Mesothelial cell of epicardium (in vitro differentiated cells): ENCODE measurements at places on chromosomes 7 and 10.

- peaks cover 13% of the 10 kb centered on the region for H3K4me1 ChIP-seq
- peaks cover 2% of the 10 kb centered on the region for H3K36me3 ChIP-seq
- H3K27me3 ChIP-seq, result no peaks in the 10 kb centered on the region
- H3K27ac ChIP-seq, result no peak overlapping the region
- DNase-seq, result no peak
- no peak overlapping the region for H3K4me3 ChIP-seq
These were observed 608.8 kb downstream of the PARD3 start for GRCh38 chr10:34206078-34206934.

- peak overlapping the region; percentile 52 for H3K4me3 ChIP-seq
- no peaks in the 10 kb centered on the region for H3K27me3 ChIP-seq
- DNase-seq, result no peak
- no peaks in the 10 kb centered on the region for H3K36me3 ChIP-seq
These were observed 14.6 kb downstream of the WBP1L start for GRCh38 chr10:102758240-102758932.

DNA sequence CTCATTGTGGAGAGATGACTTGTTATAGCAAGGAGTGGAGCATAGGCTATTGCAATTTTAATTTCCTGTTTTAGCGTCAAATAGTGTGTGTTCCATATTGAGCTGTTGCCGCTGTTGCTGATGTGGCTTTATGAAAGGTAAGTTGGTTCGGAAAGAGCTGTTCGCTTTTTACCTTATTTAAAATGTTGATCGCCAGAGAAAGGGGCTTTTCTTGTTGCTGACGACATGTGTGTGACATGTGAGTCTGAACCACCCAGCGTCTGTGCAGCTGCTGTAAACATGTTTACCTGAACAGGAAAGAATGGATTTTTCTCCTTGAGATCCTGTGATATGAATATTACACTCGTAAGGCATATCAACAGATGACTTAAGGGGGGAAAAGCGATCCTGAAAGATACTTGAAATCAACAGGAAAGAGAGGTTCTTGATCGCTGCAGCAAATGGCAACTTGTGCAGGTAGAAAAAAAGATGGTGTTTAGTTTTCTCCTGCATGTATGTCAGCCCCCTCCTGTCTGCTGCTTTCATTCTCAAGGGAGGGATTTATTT lies 2.5 kb downstream of the ZEB1 start:
- no peaks in the 10 kb centered on the region for H3K36me3 ChIP-seq
- peaks cover 66% of the 10 kb centered on the region for H3K27me3 ChIP-seq
- H3K27ac ChIP-seq, result no peak overlapping the region
- DNase-seq, result no peak
- peaks cover 22% of the 10 kb centered on the region for H3K4me1 ChIP-seq
- H3K4me3 ChIP-seq, result peak overlapping the region; percentile 79

- no peak for DNase-seq
- H3K4me1 ChIP-seq, result peaks cover 21% of the 10 kb centered on the region
- no peak overlapping the region for H3K4me3 ChIP-seq
- H3K27ac ChIP-seq, result no peak overlapping the region
- no peaks in the 10 kb centered on the region for H3K27me3 ChIP-seq
- H3K36me3 ChIP-seq, result no peaks in the 10 kb centered on the region
These were observed 281.1 kb downstream of the WDR11 start for GRCh38 chr10:121132273-121132672.

GRCh38 chr7:2477447-2478398 lies 1.5 kb upstream of the GRIFIN start:
- no peaks in the 10 kb centered on the region for H3K27me3 ChIP-seq
- H3K27ac ChIP-seq, result no peak overlapping the region
- H3K36me3 ChIP-seq, result no peaks in the 10 kb centered on the region
- no peak overlapping the region for H3K4me3 ChIP-seq

GRCh38 chr7:11910253-11910652 lies 78.3 kb upstream of the THSD7A start:
- peaks cover 12% of the 10 kb centered on the region for H3K4me1 ChIP-seq
- no peak overlapping the region for H3K27ac ChIP-seq
- H3K36me3 ChIP-seq, result no peaks in the 10 kb centered on the region
- DNase-seq, result no peak
- no peak overlapping the region for H3K4me3 ChIP-seq
- H3K27me3 ChIP-seq, result no peaks in the 10 kb centered on the region

DNA sequence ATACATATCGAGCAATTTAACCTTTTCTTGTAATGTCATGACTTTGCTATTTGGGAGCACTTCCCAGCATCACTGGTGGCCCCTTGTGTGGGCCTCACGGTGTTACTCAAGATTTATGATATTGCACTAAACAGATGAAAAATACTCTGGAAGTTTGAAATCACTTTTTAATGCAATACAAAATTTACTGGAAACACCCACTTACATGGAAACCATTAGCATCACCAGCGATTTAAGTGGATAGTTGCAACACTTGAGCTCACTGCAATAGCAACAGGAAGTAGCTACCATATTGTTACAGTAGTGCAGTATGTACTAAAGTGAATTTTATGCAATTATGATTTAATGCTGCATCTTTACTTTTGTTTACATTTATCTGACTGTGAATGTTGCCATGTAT lies 184.4 kb downstream of the MDFIC start:
- DNase-seq, result no peak
- H3K27me3 ChIP-seq, result no peaks in the 10 kb centered on the region
- H3K4me3 ChIP-seq, result no peak overlapping the region
- H3K4me1 ChIP-seq, result no peaks in the 10 kb centered on the region

DNA sequence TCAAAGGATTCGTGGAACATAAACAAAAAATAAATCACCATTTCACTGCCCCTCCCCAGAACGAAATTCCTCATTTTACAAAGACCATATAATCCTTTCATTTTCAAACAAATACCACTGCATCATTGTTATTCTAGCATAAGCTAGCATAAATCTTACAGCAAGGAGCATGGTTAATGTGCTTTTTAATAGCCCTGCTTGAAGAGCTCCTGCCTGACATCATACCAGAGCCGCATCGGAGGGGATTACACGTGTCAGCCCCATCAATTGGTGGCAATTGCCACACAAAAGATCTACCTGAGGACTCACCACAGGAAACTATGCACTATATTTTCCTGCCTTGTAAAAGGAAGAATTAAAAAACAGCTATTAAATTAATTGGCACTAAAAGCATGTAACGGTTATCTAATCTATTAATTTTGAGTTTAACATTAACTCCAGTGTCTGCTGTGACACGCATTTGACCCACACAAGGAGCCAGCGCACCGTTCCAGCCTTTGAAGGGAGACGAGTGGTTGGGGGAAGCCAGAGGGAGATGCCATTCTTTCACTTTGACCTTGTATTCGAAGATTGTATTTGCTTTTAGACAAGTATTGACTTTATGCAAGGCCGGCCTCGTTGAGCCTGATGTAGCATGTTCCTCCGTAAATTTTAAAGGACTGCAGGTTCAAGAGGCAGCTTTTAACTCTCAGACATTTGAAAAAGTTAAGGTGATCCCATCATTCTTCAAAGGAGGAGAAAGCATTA lies 261.1 kb upstream of the RNF32 start:
- no peak for DNase-seq
- no peak overlapping the region for H3K4me3 ChIP-seq
- H3K27ac ChIP-seq, result no peak overlapping the region

GRCh38 chr10:93062514-93063143 lies 2.0 kb downstream of the CYP26C1 start:
- peaks cover 14% of the 10 kb centered on the region for H3K4me1 ChIP-seq
- peaks cover 80% of the 10 kb centered on the region for H3K27me3 ChIP-seq
- H3K4me3 ChIP-seq, result peak overlapping the region; percentile 55
- peaks cover 18% of the 10 kb centered on the region for H3K36me3 ChIP-seq

DNA sequence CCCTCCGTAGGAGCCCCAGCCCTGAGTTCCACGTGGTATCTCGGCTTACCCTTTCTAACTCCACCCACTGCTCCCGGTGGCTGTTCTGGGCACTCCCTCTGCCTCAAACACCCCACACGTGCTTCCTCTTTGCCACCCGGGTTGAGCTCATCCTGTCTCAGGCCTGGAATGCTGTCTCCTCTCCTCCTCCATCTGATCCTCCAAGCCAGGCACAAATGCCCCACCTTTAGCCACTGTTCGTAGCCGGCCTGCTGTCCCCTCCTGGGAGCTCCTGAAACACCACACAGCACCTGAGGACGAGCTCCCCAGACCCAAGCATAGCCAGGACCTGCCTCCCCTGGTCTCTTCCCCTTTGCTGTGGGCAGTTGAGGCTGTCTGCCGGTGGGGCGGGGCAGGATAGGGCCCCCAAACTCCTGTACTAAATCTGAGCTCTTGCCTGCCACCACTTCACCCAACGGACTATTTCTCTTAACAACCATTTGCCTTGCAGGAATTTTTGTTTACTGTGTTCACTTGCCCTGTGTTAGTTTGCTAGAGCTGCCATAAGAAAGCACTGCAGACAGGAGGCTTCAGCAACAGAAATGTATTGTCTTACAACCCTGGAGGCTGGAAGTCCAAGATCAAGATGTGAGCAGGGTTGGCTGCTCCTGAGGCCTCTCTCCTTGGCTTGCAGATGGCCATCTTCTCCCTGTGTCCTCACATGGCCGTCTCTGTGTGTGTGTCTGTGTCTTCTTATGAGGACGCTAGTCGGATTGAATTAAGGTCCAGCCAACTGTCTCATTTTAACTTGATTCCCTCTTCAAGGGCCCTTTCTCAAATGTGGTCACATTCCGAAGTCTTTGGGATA lies 58.3 kb upstream of the SHH start:
- H3K27me3 ChIP-seq, result peaks cover 43% of the 10 kb centered on the region
- no peak overlapping the region for H3K27ac ChIP-seq
- no peaks in the 10 kb centered on the region for H3K36me3 ChIP-seq
- no peak overlapping the region for H3K4me3 ChIP-seq

- H3K27me3 ChIP-seq, result no peaks in the 10 kb centered on the region
- H3K4me1 ChIP-seq, result peaks cover 19% of the 10 kb centered on the region
- peak overlapping the region; percentile 38 for H3K4me3 ChIP-seq
- H3K27ac ChIP-seq, result peak overlapping the region; percentile 93
- no peaks in the 10 kb centered on the region for H3K36me3 ChIP-seq
These were observed 12.2 kb upstream of the PDK4 start for GRCh38 chr7:95608359-95609173.

- no peak overlapping the region for H3K27ac ChIP-seq
- no peak overlapping the region for H3K4me3 ChIP-seq
- no peak for DNase-seq
- H3K36me3 ChIP-seq, result no peaks in the 10 kb centered on the region
- H3K27me3 ChIP-seq, result no peaks in the 10 kb centered on the region
These were observed 9.6 kb upstream of the ZNF487 start for GRCh38 chr10:43427166-43427825.

GRCh38 chr10:49272251-49273081 lies 26.5 kb upstream of the C10orf71 start:
- no peaks in the 10 kb centered on the region for H3K36me3 ChIP-seq
- no peak for DNase-seq
- H3K27ac ChIP-seq, result no peak overlapping the region
- peaks cover 11% of the 10 kb centered on the region for H3K27me3 ChIP-seq

- H3K27ac ChIP-seq, result peak overlapping the region; percentile 17
- H3K36me3 ChIP-seq, result no peaks in the 10 kb centered on the region
- H3K27me3 ChIP-seq, result no peaks in the 10 kb centered on the region
- no peak for DNase-seq
- H3K4me3 ChIP-seq, result no peak overlapping the region
- H3K4me1 ChIP-seq, result peaks cover 11% of the 10 kb centered on the region
These were observed 316.6 kb downstream of the KCNMA1 start for GRCh38 chr10:77320971-77321471.

DNA sequence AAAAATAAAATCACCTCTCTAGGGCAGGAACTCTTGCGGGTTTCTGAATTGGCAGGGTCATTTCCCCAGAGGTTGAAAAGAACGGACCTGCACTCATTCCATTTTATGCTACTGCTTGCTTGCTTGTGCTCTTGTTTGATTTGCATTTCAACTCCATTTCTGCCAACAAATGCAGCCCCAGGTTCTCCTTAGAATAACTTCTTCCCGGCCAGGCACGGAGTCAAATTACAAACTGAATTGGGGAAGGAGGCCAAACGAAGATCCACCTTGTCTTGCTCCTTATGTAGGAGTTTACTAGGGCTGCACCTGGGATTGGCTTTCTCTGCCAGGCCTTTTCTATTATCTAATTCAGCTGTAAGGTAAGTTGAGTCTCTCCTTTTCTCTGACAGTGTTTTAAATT lies 79.6 kb downstream of the HGF start:
- H3K27me3 ChIP-seq, result no peaks in the 10 kb centered on the region
- H3K36me3 ChIP-seq, result no peaks in the 10 kb centered on the region
- no peak overlapping the region for H3K4me3 ChIP-seq
- peaks cover 46% of the 10 kb centered on the region for H3K4me1 ChIP-seq
- H3K27ac ChIP-seq, result peak overlapping the region; percentile 53

DNA sequence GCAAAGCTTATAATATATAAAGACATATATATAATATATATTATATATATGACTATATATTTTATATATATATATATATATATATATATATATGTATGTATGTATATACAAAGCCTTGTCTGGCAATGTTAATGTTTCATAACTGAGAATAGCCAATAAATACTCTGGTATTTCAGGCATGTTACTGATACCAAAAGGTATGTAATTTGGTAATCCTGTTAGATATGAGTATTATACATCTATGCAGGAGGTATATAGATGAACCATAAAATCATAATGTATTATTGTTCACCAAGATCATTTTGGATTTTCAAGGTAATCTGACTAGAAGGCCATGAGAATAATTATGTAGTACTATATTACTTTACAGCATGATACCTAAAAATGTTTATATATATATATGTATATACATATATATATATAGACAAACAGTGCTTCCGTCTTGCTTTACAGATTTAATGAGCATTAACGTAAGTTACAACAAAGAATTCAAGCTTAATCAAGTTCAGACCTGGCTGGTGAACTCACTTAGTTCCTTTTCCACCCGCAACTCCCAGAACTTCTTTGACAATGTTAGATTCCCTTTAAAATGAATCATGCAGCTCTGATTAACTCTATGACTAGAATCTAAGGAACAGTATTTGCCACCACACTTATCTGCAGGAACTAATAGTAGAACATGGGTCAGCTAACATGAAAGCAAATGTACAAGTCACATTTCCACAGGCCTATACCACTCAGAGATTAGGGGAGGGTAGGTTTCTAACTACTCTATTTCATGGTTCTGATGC lies 82.7 kb downstream of the SLC25A13 start:
- peaks cover 44% of the 10 kb centered on the region for H3K4me1 ChIP-seq
- no peak for DNase-seq
- H3K27me3 ChIP-seq, result no peaks in the 10 kb centered on the region
- no peak overlapping the region for H3K4me3 ChIP-seq

GRCh38 chr7:138350701-138351357 lies 109.2 kb upstream of the TRIM24 start:
- H3K27me3 ChIP-seq, result no peaks in the 10 kb centered on the region
- no peak for DNase-seq
- no peak overlapping the region for H3K27ac ChIP-seq
- H3K36me3 ChIP-seq, result peaks cover 12% of the 10 kb centered on the region
- H3K4me3 ChIP-seq, result no peak overlapping the region

- no peak for DNase-seq
- H3K4me3 ChIP-seq, result no peak overlapping the region
- peaks cover 8% of the 10 kb centered on the region for H3K4me1 ChIP-seq
- no peaks in the 10 kb centered on the region for H3K27me3 ChIP-seq
- H3K36me3 ChIP-seq, result no peaks in the 10 kb centered on the region
- peak overlapping the region; percentile 4 for H3K27ac ChIP-seq
These were observed 308.4 kb upstream of the POM121L12 start for GRCh38 chr7:52726986-52727385.
